ENCODE measurements at places on chromosomes 11 and 22.

GRCh38 chr11:74283580-74284180 is 27.8 kb downstream of the P4HA3 start:
- no peak for DNase-seq

DNA sequence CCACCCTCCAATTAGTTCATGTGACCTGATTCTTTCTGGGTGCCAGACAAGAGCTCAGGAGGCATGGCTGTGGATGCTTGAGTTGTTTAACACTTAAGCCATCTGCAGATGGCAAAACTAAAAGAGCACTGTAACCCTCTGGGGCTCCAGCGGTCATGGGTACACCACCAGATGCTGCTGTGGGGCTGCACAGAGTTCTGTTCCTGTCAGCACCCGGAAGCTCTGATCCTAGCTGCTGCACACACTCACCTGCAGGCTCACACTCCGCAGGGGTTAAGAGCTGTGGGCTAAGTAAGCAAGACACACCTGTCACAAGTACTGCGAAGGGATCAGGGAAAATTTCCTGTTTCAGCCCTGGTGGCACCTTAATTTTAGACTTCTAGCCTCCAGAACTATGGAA is 307.8 kb downstream of the C11orf87 start:
- DNase-seq, result peak; percentile 26

DNA sequence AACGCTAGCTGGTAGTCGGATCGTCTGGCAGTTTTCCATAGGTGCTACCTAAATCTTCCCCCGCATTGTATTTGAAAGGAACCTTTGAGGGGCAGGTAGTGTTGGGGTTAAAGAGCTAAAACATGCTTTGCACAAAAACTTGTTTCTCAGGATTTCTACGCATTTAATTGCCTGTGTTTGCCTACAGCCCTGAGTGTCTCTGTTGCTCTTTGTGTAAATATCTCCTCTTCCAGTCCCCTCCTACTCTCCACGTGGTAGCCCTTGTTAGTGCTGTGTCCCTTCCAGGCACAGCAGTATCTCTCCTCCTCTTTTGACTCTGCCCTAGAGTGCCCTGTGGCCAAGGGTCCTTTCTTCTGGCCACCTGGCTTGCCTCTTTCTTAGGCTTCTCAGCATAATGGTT is 81.7 kb downstream of the BARX2 start:
- DNase-seq, result no peak

- no peak for DNase-seq
These were observed 827 bp upstream of the TNNT3 start for GRCh38 chr11:1918436-1919315.
